ENCODE measurements at places on chromosomes 5 and 9. TPM values are rescaled to one million over a fixed set of nuclear protein-coding genes. Genes with fewer than 3 reads are reported as not detected.

- H3K27me3 ChIP-seq: no peaks in the 10 kb centered on the region
- no peaks in the 10 kb centered on the region for H3K36me3 ChIP-seq
- no peak overlapping the region for H3K27ac ChIP-seq
- peaks cover 12% of the 10 kb centered on the region for H3K4me1 ChIP-seq
Measured at GRCh38 chr9:121711797-121712196, 60.4 kb downstream of the DAB2IP start.

GRCh38 chr9:565528-565927, 276.0 kb upstream of the DMRT1 start:
- no peaks in the 10 kb centered on the region for H3K27me3 ChIP-seq
- H3K4me1 ChIP-seq: peaks cover 23% of the 10 kb centered on the region
- no peak overlapping the region for H3K4me3 ChIP-seq
- no peaks in the 10 kb centered on the region for H3K36me3 ChIP-seq

GRCh38 chr5:86095092-86095491, 522.6 kb upstream of the COX7C start:
- H3K4me1 ChIP-seq: no peaks in the 10 kb centered on the region
- no peak for DNase-seq
- no peak overlapping the region for H3K4me3 ChIP-seq
- H3K36me3 ChIP-seq: no peaks in the 10 kb centered on the region
- no peaks in the 10 kb centered on the region for H3K27me3 ChIP-seq
- no peak overlapping the region for H3K27ac ChIP-seq

DNA sequence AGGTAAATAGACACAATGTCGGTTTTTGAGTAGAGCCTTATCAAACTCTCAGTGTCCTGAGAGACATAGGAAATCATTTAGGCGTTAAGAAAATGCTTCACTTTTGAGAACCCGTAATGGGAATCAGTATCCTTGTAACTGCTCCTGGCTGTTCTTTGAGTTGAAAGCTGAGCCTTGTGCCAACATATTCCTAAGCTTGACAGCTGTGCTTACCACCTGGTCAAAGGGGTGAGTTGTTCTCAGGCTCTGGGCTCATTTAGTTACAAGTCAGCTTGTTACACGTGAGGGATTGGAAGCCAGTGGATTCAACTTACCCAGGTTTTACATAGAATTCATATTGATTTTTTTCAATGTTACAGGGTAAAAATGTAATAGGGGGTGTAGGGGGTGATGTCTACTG, 145.9 kb downstream of the GABRB2 start:
- no peaks in the 10 kb centered on the region for H3K27me3 ChIP-seq
- H3K4me3 ChIP-seq: no peak overlapping the region
- H3K36me3 ChIP-seq: no peaks in the 10 kb centered on the region
- DNase-seq: no peak
- no peaks in the 10 kb centered on the region for H3K4me1 ChIP-seq
- H3K27ac ChIP-seq: no peak overlapping the region

DNA sequence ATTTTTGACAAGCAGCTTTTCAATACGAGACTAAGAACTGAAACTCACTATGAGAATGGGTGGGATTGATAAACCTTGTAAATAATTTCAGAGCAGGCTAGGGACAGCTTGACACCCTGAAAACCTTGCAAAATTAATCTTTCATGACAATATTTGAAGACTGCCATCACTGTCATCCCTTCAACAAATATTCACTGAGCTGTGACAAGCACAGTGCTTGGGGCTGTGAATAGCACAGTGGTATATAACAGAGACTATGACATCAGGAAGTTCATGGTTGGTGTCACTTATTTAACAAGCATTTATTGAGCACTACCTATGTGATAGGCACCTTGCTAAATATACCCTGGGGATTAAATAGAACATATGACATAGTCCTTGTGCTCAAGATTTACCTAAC, 741.0 kb upstream of the RIOK2 start:
- H3K4me3 ChIP-seq: no peak overlapping the region
- no peaks in the 10 kb centered on the region for H3K27me3 ChIP-seq
- no peak for DNase-seq
- H3K36me3 ChIP-seq: no peaks in the 10 kb centered on the region

DNA sequence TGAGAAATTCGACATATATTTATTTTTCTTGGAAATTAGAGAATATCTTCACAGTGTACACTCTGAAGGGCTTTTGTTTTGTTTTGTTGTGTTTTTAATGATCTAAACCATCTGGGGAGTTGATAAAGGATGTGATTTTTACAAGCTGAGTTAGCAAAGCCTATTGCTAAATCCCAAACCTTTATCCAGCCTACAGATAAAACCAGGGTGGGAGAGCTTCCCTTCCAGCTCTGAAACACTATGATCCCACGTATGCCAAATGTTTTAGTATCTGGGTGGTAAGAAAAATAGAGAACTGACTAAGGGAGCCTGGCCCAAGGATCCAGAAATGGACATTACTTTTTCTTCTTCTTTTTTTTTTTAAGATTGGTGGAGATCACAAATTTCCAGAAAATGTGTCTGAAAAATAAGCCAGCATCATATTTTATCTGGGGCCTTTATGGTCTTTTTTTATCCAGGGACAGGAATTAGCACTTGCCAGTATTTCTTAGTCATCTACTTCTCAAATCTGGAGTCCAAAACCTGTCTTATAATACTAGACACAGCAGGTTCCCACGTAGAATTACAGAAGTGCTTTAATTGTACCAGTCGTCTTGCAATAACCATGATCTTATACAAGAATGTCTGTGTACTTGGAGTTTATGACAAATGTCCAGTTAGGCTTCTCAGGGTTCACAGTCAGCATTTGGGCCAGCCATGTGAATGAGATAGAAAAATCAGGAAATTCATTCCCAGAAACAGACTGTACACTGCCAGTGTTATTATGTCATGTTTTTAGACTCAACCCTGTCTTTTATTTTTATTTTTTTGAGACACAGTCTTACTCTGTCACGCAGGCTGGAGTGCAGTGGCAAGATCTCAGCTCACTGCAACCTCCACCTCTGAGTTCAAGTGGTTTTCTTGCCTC, 290.8 kb upstream of the MPDZ start:
- no peaks in the 10 kb centered on the region for H3K36me3 ChIP-seq
- no peak overlapping the region for H3K4me3 ChIP-seq
- DNase-seq: no peak
- H3K27ac ChIP-seq: no peak overlapping the region
- H3K27me3 ChIP-seq: no peaks in the 10 kb centered on the region

- H3K27ac ChIP-seq: no peak overlapping the region
- H3K27me3 ChIP-seq: no peaks in the 10 kb centered on the region
- H3K4me1 ChIP-seq: no peaks in the 10 kb centered on the region
- H3K4me3 ChIP-seq: no peak overlapping the region
- peak; percentile 27 for DNase-seq
Measured at GRCh38 chr9:83544002-83544698, 5.9 kb upstream of the FRMD3 start.

DNA sequence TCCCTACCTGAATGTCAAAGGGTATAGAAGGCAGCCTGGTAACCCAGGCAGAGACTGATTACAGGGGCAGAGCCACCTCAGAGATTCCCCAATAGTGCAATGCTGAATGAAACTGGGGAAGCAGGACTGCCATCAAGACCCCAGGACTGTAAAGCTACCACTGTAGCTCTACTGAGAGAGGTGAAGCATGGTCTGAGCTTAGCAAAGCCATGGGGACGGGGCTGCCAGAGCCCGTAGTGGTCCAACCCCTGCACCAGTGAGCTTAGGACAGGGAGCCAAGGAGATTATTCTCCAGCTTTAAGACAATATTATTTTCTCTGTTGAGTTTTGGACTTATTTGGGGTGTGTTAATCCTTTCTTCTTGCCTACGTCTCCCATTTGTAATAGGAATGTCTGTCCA, 679.3 kb upstream of the GRAMD2B start:
- no peak overlapping the region for H3K27ac ChIP-seq
- no peaks in the 10 kb centered on the region for H3K4me1 ChIP-seq
- no peak for DNase-seq
- no peaks in the 10 kb centered on the region for H3K27me3 ChIP-seq
- no peak overlapping the region for H3K4me3 ChIP-seq
- H3K36me3 ChIP-seq: no peaks in the 10 kb centered on the region

DNA sequence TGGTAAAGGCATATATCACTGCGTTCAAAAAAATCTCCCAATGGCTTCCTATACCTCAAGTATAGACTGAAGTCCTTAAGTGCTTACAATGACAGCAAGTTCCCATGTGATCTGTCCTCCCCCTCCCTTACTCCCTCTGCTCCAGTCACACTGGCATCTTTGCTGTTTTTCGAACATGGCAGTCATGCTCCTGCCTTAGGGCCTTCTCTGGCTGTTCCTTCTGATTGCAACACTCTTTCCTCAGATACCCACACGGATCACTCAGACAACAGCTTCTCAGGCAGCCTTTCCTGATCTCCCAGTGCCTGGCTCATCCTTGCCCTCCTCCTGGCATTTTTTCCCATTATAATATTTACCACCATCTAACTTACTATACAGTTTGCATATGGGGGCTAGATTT, 232.8 kb downstream of the ARHGEF28 start:
- no peaks in the 10 kb centered on the region for H3K36me3 ChIP-seq
- no peak overlapping the region for H3K27ac ChIP-seq
- no peak overlapping the region for H3K4me3 ChIP-seq
- H3K27me3 ChIP-seq: no peaks in the 10 kb centered on the region
- H3K4me1 ChIP-seq: no peaks in the 10 kb centered on the region

DNA sequence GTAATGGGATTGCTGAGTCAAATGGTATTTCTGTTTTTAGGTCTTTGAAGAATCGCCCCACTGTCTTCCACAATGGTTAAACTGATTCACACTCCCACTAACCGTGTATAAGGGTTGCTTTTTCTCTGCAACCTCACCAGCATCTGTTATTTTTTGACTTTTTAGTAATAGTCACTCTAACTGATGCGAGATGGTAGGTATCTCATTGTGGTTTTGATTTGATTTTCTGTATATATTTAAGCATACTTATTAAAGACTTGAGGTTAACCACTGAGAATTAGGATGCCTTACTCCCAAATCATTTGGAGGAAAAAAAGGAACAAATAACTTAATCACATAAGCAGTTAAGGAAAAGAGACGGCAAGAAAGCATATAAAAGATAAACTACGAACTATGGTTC, 181.6 kb upstream of the FST start:
- no peak overlapping the region for H3K27ac ChIP-seq
- no peak overlapping the region for H3K4me3 ChIP-seq
- no peaks in the 10 kb centered on the region for H3K36me3 ChIP-seq
- no peaks in the 10 kb centered on the region for H3K4me1 ChIP-seq
- no peaks in the 10 kb centered on the region for H3K27me3 ChIP-seq
- no peak for DNase-seq

DNA sequence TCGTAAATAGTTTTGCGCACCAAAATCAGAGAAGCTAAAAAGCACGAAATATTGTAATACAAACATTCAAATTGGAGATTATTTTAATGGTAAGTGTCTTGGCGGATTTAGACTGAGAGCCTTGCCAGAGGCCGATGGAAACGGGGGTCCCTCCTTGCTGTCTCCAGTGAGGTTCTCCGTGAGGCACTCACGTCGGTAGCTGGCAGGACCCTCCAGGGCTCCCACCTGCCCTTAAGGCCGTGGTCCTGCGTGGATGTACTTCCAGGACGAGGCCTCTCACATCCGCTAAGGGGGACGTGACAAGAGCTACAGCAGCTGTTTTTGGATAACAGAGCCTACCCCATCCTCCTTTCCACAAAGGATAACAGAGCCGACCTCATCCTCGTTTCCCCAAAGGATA, 7.9 kb downstream of the NKD2 start:
- H3K36me3 ChIP-seq: no peaks in the 10 kb centered on the region
- H3K4me1 ChIP-seq: no peaks in the 10 kb centered on the region
- no peaks in the 10 kb centered on the region for H3K27me3 ChIP-seq
- DNase-seq: no peak
- no peak overlapping the region for H3K4me3 ChIP-seq

GRCh38 chr9:122332083-122332482, 38.7 kb upstream of the PTGS1 start:
- no peak overlapping the region for H3K4me3 ChIP-seq
- peaks cover 5% of the 10 kb centered on the region for H3K4me1 ChIP-seq
- no peaks in the 10 kb centered on the region for H3K36me3 ChIP-seq
- peaks cover 4% of the 10 kb centered on the region for H3K27me3 ChIP-seq
- H3K27ac ChIP-seq: no peak overlapping the region

GRCh38 chr5:180208435-180209081, 453 bp downstream of the RASGEF1C start:
- DNase-seq: peak; percentile 30
- H3K4me3 ChIP-seq: no peak overlapping the region
- H3K27ac ChIP-seq: no peak overlapping the region

- H3K27ac ChIP-seq: no peak overlapping the region
- H3K27me3 ChIP-seq: no peaks in the 10 kb centered on the region
- no peaks in the 10 kb centered on the region for H3K36me3 ChIP-seq
- peaks cover 40% of the 10 kb centered on the region for H3K4me1 ChIP-seq
Measured at GRCh38 chr5:80185095-80185494, 70.8 kb downstream of the SERINC5 start.

DNA sequence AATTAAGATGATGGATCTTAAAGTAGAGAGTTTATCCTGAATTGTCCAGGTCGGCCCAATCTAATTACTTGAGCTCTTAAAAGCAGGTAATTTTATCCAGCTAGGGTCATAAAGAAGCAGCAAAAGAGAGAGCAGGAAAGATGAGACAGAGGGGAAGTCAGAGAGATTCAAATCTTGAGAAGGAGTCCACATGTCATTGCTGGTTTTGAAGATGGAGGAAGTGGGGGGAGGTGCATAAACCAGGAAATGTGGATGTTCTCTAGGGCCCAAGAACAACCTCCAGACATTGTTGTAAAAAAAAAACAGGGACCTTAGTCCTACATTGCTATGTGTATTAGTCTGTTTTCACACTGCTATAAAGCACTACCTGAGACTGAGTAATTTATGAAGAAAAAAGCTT, 66.4 kb downstream of the SLCO4C1 start:
- no peaks in the 10 kb centered on the region for H3K36me3 ChIP-seq
- peaks cover 2% of the 10 kb centered on the region for H3K4me1 ChIP-seq
- H3K4me3 ChIP-seq: no peak overlapping the region

GRCh38 chr5:150302301-150303069, at the start of gene ARSI:
TSS of gene ARSI (minus strand) at chr5:150302905. CDS start at chr5:150302373, 532 bp downstream.
- DNase-seq: no peak
- no peak within 1 kb of the TSS for H3K4me3 ChIP-seq
- H3K27ac ChIP-seq: no peak within 1 kb of the TSS

Gene DDX4
- not detected for total RNA-seq

Gene IL5
- not detected for total RNA-seq

Gene FBXL7
- total RNA-seq: not detected

Gene LCN12
- 1.9 TPM for total RNA-seq

Gene STK32A
- total RNA-seq: not detected

Gene F2RL1
- 0.64 TPM for total RNA-seq

Gene RAPGEF6
- total RNA-seq: 48.7 TPM

Measured in B cell (primary cell).